ENCODE measurements at places on chromosomes 3 and 15. TPM values are rescaled to one million over a fixed set of nuclear protein-coding genes. Genes with fewer than 3 reads are reported as not detected.

Gene CCR2
- not detected for polyA plus RNA-seq

Gene GPR87
- 0.67 TPM for polyA plus RNA-seq

Gene PRR20G
- not detected for polyA plus RNA-seq

Gene SNTN
- polyA plus RNA-seq, result not detected

Gene HTR3E
- polyA plus RNA-seq, result not detected

Gene ALCAM
- polyA plus RNA-seq, result 22.8 TPM

Data from cardiac muscle cell (in vitro differentiated cells and primary cell).